ENCODE measurements at places on chromosomes 5 and 9.

- DNase-seq, result no peak
These were observed 100.3 kb downstream of the MUSK start for GRCh38 chr9:110768886-110769285.

DNA sequence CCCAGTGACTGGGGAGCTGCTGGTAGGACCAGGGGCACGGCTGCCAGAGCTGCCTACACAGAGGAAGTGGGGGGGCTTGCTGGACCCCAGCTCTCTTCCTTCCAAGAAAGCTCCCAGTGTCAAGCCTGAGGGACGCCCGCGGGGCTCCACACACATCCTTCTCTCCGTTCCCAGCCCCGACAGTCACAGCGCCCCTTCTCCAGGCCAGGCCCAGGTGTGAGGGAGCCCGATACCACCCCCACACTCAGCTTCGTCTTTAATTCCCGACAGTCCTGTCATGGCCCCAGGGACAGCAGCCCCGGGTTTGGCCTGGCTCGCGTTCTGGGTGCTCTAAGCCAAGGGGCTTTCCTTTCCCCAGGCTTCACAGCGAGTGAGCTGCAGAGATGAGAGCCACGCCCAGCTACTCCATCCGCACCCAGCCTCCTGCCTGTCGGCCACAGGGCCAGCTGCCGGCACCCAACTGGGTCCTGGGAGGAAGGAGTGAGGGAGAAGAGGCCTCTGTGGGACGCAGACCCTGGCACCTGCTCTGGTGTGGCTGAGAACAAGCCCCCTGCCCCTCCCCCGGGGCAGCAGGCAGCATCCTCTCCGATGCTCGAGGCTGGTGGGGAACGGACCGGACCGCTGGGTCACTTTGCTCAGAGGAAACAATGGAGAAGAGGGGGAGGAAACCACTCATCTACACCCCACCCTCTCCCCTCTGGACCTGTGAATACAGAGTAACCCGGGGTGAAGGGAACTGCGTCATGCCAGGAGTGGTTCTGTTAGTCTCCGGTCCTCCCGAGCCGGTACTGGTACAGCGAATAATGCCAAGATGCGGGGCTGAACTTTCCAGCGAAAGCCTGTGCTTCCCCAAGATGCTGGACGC is 53.9 kb upstream of the PHYKPL start:
- DNase-seq, result no peak

DNA sequence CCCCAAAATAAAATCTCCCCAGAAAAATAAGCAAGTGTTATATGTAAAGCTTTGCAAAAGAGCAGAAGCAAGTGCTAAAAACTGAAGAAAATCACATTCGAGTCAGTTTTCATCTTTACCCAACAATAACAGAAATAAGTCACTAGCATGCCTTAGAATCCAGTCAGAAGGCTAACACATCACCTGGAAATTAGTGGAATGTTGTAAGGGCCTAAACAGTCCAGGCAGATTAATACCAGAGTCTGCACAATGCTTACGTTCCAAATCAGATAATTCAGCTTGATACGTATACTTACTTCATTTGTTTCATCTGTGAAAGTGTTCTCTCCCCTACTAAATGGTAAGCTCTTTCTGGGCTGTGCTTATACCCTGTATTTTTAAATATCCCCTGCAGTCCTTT is 42.7 kb downstream of the SUSD1 start:
- DNase-seq, result no peak

GRCh38 chr9:72648324-72649126 is 127.1 kb downstream of the TMC1 start:
- DNase-seq, result no peak

DNA sequence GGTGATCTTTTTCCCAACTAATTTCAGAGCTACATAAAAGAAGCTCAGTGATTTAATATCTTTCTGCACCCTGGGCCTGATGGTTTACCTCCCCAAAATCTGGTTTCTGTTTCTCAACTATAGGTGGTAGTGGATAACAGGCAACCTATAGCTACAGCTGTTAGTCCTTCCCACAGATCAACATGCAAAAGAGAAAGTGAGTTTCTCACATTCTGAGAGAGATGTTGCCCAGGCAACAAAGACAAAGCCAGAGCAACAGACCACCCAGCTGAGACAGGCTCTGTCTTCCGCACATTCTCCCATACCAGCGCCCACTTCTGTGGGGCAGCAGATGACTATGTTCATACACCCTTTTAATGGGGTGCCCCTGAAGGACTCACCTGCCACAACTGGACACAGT is 40.7 kb upstream of the PPP2R2B start:
- DNase-seq, result no peak

DNA sequence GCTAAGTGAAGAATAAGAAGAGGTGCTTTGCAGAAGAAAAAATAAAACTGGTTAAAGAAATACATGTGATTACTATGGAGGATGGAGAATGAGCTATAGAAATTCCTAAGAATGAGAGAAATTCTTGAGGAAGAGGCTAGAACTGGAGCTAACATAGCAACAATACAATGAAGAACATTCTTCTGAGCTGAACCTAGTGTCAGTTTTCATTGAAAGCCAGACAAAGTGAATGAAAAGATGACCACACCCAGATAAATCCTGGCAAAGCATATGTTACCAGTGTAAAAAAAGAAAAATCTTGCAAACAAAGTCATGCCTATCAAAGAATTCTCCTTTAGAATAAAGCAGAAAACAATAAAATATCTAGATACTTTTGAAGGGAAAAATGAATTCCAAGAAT is 39.6 kb downstream of the SGCD start:
- no peak for DNase-seq

DNA sequence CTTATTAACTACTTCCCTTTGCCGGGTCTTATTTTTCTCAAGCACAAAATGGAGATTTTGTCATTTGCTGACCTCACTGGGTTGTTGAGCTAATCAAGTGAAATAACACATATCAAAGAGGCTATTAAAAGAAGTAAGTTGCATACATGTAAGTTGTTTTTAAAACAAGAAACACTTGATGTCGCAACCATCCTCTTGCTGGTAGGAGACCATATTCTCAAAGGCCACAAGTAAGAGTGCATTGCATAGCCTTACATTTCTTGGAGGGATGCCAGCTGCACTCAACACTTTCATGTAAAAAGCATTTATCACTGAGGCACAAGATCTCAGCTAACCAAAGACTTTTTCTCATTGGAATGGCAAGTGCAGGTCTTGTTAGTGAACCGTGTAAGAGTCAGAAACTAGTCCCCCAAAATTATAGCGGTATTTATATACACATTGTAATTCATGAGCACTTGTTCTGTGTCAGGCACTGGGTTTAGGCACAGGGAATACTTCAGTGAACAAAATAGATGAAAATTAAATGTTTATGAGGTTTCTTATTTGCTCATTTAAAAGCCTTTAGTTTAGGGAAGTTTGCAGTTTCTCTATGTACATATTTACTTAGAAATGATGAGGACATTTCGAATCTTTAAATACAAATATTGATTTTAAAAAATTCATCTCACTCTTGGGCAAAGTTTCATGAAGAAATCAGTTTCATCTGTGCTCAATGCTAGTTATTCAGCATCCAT is 72.0 kb downstream of the ZFAND5 start:
- DNase-seq, result no peak

DNA sequence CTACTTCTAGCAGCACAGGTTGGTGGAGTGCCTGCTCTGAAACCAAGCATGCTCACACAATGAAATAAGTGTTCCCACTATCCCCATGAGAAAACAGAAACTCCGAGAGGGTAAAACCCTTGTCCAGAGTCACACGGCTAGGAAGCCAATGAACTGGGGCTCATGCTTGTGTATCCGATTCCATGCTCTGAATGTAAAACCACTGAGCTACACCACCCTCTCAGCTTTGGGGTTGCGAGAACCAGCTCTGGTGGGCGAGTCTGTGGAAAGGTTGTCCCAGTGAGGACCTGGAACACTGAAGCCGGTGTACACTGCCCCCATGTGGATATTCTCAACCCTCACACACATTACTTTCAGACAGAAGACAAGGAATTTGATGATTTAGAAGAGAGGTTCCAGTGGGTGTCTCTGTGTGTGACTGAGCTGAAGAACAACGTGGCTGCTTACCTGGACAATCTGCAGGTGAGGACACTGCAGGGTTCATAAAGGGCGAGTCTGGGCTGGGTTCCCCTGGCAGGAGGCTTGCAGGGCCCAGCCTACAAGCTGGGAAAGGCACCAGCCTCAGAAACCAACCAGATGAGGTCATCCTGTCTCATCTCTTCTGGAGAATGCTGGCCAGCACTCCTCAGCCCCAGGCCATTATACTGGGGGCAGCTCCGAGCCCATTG is 37.4 kb downstream of the ARHGEF37 start:
- DNase-seq, result no peak

DNA sequence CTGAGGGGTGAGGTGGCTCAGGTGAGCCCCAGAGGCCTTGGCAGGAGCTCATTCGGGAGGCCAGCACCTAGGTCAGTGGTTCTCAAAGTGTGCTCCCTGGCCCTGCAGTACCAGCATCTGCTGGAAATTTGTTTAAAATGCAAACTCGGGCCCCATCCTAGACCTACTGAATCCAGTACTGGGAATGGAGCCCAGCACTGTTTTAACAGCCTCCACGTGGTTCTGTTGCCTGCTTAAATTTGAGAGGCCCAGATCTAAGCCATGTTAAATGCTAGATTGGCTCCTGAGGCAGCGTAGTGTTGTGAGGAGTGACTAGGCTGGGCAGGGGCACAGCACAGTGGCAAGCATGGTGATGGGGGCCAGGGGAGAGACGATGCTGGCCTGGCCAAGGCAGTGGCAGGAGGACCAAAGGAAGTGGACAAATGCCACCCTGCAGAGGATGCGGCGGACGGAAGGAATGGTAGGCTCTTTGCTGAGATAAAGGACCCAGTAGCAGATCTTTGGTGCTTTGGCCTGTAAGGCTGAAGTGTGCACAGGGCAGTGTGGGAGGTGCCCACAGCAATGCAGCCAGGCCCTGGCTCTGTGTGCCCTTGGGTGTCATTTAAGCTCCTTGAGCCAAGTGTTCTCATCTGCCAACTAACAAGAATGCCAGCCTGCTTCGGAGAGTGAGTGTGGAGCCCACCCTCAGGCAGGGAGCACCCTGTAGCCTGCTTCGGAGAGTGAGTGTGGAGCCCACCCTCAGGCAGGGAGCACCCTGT is 4.2 kb downstream of the PRR7 start:
- no peak for DNase-seq
